ENCODE measurements at places on chromosomes 1 and 21.
A peak's percentile ranks its signal among the peaks of the same experiment; 100 is the strongest.

- no peak for DNase-seq
These were observed 870 bp downstream of the STRIP1 start for GRCh38 chr1:110035236-110035752.

GRCh38 chr1:153752571-153753195 lies 22.5 kb upstream of the SLC27A3 start:
- DNase-seq, result no peak

DNA sequence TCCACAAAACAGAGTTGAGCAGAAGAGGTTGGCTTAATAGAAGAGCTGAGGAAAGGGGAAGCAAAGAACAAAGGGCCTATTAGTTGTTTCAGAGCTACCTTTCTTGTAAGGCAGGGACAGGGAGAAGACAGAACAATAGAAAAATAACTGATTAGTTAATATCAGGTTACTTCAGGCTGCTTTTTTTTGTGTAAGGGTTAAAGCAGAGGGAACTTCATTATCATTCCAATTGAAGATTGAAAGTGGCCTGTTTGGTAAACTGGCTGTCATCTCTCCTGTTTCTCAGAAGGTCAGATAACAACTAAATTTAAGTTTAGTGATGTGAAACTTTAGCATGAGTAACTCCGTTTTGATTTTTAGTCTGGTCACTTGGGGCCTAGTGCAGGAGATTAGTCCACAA lies 22.3 kb downstream of the CDC42 start:
- DNase-seq, result no peak

DNA sequence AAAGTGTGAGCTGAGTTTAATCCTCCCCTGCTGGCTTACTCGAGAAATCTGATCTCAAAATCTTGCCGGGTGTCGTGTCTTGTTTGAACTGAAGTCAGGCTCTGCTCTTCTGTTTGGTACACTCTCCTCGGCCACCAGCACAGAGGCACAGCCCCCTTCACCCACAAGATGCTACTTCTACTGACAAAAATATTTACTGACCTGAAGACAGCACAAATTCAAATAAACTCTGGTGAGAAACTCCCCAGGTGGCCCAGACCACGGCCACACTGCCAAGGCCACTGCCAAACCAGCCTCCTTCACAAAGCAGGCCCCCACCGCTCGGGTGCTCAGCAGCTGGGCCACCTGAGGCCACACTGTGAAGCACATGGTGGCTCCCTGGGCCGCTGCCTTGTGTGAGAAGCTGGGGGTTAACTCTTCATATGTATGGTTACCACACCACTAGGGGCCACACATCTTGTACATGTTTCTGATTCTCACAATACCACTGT lies 80.6 kb downstream of the TGFBR3 start:
- no peak for DNase-seq

- no peak for DNase-seq
These were observed 2.6 kb downstream of the SLAMF8 start for GRCh38 chr1:159829273-159829634.

- peak; percentile 36 for DNase-seq
These were observed 49.7 kb downstream of the MDM4 start for GRCh38 chr1:204565617-204566582.

DNA sequence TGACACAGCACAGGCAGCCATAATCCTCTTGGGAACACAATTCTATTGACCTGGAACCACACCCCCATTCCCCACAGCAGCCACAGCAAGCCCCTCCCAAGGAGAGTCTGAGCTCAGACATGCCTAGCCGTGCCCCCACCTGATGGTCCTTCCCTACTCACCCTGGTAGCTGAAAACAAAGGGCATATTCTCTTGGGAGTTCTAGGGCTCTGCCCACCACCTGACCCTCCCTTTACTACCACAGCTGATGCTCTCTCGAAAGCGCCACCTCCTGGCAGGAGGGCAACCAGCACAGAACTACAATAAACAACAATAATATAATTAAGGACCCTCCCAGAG lies 184.8 kb upstream of the COA6 start:
- no peak for DNase-seq

- DNase-seq, result no peak
These were observed 2.5 kb downstream of the TRNP1 start for GRCh38 chr1:26996024-26996423.

Measured in stimulated activated CD4-positive, alpha-beta T cell treated with anti-CD3 and anti-CD28 coated beads, Interleukin-2, amount 100 ng/mL, for 48 hours (primary cell).